D341Med (cell line): ENCODE measurements at places on chromosomes 5 and 9.

GRCh38 chr5:82538339-82539034 is 260.3 kb upstream of the RPS23 start:
- DNase-seq: no peak

GRCh38 chr5:62340392-62340791 is 34.4 kb downstream of the KIF2A start:
- DNase-seq: no peak

DNA sequence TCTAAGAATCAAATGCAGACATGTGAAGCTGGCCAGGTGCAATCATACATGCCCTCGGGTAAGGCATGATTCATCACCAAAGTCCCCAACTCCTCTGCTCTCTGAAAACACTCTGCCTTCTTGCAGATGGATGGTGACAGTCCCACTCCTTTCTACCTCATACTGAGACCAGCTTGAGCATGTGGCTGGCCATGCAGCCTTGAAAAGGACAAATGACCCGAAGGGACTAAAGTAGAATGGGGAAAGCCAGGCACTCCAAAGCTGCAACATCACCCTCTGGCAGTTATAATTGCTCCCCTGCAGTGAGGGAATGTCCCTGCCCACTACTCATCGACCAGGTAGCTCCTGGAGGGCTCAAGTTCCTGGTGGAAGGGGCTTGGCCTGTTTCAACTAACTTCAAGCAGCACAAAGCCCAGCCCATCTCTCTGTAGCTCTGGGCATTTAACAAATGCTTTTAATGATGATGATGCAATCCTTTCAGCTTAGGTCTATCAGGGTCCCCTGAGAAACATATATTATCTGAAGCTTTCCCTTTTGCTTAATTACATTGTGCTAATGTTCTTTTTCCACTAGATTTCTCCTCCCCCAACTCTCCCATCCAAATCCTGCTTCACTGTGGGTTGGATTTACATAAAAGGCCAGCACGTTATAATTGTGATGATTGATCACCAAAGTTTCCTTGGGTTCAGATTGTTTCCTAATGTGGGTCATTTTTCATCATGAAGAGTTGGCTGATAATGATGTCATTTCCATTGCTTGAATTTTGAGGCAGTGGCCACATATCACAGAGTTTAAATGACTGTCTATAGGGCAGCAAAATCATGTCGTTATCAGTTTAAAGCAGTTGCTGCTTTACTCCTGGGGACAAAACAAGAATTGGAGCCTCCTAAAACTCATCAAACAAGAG is 436.5 kb upstream of the SLC30A5 start:
- peak; percentile 34 for DNase-seq

- no peak for DNase-seq
Measured at GRCh38 chr5:93320920-93321445, 260.0 kb downstream of the NR2F1-AS1 start.

- DNase-seq: peak; percentile 36
Measured at GRCh38 chr9:124754289-124754688, 16.8 kb downstream of the NR6A1 start.

DNA sequence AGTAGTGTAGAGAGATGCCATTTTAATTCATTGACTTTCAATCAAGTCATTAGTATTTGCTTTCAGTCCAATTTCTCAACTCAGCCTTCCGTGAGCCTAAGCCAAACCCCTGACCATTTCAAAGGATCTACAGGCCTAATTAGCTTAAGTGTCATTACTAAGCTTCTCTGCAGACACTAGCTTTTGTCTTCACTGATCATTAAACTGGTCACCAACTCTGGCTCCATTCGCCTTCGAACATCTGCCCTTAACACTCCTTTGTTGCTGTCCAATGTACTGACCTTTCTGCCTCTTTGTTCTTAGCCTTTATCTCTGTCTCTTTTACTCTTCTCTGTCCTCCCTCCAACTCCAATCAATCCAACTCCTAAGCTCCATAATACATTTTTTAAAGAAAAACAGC is 299.3 kb downstream of the DIRAS2 start:
- no peak for DNase-seq
